ENCODE measurements at places on chromosomes 7 and 10.

- DNase-seq: no peak
Observed at GRCh38 chr10:124045276-124045675, 48.1 kb downstream of the CHST15 start.

DNA sequence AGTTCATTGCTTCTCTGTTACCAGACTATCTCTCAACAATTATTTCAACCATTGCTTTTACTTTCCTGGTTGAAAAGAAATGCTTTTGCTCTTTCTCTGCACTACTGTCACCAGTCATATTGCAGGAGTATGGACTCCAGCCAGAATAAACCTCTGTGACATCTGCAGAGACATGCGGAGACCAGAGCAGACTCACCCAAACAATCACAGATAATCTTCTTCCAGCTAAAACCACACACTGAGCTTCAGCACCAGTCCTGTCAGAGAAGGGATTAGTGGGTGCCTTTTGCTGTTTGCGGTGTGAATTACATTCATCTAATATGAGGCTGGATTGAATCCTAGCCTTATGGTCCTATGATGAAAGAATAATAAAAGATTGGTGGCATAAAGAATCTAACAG lies 258.6 kb downstream of the CNTNAP2 start:
- no peak for DNase-seq

DNA sequence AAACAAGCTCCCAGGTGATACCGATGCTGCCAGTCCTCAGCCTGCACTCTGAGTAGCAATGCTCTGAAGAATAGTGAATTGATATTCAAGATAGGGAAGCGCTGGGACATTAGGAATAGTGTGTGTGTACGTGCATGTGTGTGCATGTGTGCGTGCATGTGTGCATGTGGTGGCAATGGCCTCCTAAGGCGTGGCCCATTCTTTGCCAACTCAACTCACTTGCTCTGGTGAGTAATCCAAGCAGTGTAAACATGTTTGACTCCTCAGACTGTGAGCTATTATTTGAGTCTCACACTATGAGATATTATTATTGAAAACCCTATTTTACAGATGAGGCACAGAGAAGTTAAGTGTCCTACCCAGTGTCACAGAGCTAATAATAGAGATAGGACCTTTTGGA lies 186.6 kb downstream of the RAB11FIP2 start:
- no peak for DNase-seq

DNA sequence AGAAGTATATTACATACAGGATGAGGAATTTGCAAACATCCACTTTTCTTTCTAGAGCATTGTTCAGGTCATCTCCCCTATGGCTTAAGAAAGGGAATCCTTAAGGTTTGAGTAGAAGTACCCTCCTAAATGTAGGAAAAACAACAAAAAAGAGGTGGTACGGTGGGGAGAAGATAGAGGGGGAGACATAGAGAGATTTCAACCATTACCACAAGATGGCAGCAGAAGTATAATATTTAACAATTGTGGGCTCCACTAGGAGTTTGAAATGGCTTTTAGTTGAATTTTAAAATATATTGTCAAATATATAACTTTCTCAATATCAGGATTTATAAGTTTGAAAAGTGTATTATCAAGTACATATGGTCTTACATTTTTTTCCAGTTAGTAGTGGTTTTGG lies 72.7 kb upstream of the PRKG1 start:
- no peak for DNase-seq

DNA sequence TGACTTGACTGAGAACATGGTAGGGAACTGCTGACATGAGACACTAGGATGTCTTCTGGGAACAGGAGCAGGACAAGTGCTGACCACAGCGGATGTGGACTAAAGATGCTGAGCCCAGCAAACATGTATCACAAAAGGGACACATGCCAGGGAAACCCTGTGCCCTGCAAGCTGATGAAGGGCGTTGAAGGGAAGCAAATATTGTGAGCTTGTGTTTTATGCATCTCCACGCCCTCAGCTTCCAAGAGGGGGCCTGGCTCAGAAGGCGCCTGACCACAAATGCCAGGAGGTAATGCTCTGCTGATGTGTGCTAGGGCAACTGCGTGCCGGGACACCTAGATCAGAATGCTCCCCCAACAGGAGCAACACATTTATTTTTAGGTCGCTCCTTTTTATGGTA lies 207.3 kb downstream of the CXCL12 start:
- DNase-seq: no peak

DNA sequence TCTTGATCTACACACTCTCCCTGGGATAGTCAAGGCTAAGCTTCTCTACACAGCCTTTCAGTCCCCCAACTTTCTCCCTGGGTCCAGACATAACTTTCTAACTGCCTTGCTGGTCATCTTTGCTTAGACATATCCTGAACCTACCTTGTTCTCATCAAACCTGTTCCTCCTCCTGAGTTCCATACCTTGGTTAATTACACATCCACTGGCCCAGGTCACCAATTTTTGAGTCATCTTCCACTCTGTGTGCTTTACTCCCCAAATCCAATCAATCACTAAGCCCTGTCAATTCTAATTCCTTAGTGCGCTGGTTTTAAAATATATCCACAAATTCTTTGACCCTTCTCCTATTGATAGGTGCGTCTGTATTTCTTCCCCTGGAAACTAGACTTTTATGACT lies 107.0 kb downstream of the EVX1 start:
- DNase-seq: no peak

DNA sequence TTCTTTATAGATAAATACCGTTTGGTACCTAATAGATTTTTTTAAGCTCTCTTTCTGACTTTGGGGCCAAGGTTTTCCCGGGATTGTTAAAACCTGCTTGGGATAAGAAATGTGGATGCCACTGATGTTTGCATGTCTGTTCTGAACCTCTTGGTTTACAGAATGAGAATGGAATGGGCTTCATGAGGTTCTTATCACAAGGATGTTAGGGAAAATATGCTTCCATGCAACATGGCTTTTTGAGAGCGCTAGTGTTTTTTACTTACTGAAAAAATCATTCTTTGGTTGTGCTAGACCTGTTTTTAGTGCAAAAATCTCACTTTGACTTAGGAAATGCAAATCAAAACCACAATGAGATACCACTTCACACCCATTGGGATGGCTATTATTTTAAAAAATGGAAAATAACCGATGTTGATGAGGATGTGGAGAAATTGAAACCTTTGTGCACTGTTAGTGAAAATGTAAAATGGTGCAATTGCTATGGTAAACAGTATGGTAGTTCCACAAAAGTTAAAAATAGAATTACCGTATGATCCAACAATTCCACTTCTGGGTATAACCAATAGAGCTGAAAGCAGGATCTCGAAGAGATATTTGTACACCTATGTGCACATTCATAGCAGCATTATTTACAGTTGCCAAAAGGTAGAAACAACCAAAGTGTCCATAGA lies 38.9 kb downstream of the TSPAN14 start:
- DNase-seq: no peak
